Small intestine (tissue), 16 donors: ENCODE measurements at places on chromosomes 12 and 14.

- DNase-seq = no peak
Observed at GRCh38 chr14:99576761-99577705, 27.0 kb downstream of the CCDC85C start.

GRCh38 chr14:63076488-63076887 is 31.2 kb upstream of the KCNH5 start:
- no peak for DNase-seq

- no peak for DNase-seq
Observed at GRCh38 chr14:94328196-94328595, 5.1 kb upstream of the SERPINA6 start.

GRCh38 chr14:72741826-72742117 is 152.1 kb downstream of the DPF3 start:
- DNase-seq = no peak

DNA sequence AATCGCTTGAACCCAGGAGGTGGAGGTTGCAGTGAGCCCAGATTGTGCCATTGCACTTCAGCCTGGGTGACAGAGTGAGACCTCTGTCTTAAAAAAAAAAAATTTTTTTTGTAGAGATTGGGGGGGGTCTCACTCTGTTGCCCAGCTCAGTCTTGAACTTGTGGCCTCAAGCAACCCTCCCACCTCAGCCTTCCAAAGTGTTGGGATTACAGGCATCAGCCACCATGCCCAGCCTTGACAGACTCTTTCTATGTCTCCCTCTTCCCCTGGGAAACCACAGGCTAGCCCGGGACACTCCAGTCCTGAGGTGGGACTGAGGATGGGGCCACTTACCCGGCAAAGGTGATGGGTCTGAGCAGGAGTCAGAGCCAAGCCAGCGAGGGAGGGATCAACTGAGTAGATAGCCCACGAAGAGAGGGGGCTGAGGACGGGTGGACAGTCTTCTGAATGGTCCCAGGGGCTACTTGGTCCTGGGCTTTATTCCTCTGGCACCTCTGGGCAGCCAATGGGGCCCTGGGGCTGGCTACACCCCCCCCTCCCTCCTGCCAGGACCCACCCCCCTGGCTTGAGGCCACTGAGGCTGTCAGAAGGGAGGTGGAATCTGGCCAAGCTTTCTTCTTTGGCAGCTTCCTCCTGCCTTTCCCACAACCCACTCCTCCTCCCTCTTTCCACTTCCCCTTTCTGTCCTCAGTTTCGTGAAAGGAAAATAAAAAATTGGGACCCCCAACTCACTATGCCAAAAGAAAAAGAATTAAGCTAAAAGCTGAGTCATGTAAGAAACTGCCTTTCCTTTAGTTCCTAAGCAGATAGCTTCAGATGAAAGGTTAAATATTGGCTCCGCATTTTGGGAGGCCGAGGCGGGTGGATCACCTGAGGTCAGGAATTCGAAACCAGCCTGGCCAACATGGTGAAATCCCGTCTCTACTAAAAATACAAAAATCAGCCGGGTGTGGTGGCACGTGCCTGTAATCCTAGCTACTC is at the start of gene SDS:
TSS of gene SDS (minus strand) at position 453 of the 981 bp plus-strand sequence. CDS start 4,179 bp downstream, outside the sequence.
- peak; percentile 13 for DNase-seq

DNA sequence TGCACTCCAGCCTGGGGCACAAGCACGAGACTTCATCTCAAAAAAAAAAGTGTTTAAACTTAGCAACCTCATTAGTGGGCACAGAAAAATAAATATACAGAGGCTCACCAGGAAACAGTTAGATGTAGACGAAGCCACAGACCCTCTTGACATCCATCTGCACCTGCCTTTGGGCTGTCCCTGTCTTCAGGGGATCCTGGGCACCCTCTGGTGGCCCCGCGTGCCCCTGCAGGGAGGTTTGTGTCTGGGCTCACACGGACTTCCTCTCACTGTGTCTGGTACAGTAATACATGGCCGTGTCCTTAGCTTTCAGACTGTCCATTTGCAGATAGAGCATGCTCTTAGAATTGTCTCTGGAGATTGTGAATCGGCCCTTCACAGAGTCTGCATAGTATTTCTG is 916.5 kb downstream of the TMEM121 start:
- DNase-seq = no peak

DNA sequence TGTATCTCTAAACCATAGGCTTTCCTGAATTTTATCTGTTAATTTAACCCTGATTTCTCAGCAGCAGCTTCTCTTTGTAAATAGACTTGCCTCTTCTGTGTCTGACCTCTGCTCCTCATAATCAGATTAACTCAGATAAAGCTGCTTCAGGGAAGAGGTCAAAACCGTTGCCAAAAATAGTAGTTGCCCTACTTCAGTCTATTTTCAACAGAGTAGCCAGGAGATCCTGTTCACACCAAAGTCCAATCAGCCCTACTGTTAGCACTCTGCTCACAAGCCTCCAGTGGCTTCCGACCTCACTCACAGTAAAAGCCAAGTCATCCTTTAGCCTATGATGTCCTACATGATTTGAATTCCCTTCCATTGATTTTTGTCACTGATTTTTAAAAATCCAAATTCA is 258.4 kb downstream of the PPFIA2 start:
- DNase-seq = no peak

DNA sequence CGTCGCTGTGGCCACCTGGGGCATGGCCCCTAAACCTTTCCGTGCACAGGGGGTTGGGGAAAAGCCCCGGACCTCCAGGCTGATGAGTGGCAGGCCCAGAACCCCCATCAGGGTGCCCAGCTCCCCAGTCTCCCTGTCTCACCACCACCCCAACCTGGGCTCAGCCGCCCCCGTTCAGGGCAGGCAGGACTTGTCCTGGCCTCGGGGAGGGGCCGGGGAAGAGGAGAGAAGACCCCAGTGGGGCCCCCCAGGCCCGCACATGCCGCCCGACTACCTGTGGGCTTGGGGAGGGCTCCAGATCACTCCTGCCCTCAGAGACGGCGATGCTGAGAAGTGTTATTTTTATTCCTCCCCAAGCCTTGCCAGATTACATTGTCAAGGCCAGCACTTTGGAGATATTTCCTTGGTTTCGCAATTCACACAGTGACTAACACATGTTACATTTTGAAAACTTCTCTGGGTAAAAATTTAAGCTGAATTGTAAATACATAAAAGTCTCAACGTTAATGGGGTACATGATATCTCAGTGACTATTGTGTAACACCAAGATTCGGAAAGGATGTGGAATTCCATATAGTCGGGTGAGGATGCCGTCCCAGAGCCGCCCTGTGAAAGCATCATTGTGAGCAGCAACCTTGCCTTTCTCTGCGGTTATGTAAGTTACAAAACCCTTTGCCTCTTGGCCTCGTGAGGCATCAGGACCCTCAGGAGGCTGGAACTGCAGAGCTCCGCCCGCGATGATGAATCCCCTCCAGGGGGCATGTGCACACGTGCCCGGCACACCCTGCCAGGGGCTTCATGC is 85.6 kb upstream of the DIO3 start:
- DNase-seq = peak; percentile 9

- no peak for DNase-seq
Observed at GRCh38 chr12:123113026-123113425, 37.9 kb downstream of the PITPNM2 start.

- peak; percentile 21 for DNase-seq
Observed at GRCh38 chr14:104221636-104222369, 83.4 kb downstream of the KIF26A start.

DNA sequence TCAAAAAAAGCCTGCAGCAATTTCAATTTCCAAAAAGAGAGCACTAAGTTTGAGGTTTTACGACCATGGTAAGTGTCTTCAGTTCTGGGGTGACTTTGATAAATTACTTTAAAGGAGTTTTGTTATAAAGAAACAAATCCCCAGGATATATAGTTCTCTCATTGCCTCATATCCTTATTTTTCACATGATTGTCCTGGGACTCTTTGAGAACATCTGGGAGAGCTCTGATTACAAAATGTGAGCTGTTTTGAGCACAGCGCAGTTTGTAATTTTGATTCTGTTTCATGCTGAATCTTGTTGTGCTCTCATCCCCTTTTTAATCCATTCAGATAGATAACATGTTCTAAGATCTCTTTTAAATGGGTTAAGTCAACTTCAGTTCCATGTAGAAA is 67.7 kb upstream of the DCN start:
- DNase-seq = no peak

DNA sequence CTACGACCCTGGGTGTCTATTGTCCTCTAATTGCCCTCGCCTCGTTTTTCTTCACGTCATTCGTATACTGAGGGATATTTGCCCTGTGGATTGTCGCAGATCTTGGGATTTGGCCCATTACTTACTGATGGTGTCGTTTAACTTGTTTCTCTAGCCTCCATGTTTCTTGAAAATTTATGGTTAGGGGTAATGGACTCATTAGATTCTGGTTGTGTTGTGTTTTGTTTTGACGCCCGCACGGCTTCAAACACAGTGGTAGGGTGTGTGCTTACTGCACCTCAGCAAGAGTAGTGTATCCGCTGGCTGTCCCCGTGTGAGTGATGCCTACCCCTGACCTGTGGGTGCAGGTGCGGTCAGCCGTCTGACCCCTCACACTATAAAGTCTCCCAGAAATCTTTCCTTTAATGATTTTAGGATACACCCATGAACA is 874 bp upstream of the RNU6-8 start:
- DNase-seq = peak; percentile 39

DNA sequence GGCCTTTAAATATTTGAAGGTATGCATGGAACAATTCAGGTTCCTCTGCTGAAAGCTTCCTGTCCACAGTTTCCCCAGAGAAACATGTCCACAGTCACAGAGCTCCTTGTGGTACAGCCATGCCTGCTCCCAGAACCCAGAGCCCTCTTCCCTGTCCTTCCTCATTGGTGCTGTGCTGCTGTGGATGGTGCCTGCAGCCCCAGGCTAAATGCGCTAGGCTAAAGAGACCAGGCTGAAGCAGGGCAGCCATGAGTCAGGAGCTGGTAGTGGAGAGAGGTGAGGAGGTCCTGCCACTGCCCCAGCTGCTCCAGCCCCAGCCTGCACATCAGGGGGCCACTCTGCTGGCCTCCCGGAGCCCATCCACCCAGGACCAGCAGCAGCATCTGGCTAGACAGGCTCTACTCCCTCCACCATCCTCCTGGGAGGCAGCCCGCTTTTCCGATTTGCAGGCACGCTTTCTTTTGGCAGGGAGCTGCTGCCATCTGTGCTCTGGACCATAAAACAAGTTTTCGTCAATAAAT is 65.4 kb upstream of the DDX11 start:
- no peak for DNase-seq

DNA sequence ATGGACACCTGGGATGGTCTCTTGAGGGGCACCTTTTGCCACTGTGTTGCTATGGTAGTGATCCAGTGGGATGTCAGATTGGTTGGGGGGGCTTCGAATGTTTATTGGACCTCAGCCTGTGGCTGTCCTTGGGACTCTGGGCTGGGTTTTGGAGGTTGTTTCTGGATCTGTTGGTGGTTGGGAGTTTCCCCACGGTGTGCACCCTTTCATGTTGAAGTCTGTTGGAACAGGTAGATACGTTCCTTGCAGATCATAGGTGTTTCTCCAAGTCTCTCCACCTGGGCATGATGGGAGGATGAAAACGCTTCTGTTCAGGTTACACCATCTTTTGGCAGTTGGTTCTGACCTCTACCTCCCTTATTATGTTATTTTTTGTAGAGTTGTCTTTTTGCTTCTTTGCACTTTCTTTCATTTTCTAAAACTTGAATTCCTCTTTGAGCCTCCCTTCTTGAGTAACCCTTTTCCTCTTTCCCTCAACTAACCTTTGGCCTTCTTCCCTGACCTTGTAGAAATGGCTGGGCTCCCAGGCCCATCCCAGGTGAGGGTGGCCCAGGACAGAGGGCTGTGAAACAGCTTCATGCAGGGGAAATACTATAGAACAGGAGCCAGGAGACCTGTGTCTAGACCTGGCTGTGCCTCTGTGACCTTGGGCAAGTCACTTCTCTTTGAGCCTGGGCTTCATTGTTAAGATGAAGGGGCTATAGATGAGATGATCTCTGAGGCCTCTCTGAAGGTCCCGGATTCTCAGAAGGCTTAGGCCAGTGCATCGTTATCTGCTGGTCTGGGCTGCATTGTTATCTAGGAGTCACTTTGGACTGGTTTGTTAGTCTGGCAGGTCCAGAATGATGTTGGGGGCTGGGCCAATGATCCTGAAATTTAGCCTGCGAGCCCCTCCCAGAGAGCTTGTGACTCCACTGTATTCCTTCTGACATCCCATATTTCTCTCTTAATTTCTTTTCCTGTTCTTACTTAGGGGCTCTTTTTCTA is 2.0 kb downstream of the ATN1 start:
- peak; percentile 47 for DNase-seq

DNA sequence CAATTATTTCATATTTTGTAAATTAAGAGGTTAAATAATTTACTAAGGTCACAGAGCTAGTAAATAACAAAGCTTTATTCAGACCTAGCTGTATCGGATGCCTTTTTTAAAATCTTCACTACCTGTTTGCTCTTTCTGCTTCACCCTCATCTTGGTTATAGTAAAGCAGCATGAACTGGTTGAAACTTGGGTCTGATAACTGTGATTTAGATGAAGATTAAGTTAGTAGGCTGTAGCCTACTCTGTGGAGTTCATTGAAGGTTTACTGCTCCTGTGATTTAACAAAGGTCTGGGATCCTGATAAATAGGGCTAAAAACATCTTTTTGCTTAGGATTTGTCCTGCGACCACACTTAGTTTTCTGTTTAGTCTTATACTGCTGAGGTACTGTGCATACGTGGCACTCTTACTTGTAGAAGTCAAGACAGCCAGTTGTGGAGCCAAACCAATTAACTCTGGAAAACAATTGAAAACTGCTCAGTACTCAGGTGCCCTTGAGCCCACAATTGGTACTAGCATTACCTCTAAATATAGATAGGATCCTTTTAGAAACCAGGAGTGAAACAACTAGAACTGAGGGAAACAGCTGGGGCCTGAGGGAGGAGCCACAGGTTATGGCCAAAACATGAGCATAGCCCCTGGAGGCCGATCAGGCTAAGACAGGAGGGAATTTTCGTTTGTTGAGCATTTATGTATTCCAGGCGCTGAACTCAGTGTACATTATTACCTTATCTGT is 2.3 kb downstream of the SPATS2 start:
- peak; percentile 35 for DNase-seq

- peak; percentile 33 for DNase-seq
Observed at GRCh38 chr12:42213954-42214426, 24.1 kb downstream of the YAF2 start.

DNA sequence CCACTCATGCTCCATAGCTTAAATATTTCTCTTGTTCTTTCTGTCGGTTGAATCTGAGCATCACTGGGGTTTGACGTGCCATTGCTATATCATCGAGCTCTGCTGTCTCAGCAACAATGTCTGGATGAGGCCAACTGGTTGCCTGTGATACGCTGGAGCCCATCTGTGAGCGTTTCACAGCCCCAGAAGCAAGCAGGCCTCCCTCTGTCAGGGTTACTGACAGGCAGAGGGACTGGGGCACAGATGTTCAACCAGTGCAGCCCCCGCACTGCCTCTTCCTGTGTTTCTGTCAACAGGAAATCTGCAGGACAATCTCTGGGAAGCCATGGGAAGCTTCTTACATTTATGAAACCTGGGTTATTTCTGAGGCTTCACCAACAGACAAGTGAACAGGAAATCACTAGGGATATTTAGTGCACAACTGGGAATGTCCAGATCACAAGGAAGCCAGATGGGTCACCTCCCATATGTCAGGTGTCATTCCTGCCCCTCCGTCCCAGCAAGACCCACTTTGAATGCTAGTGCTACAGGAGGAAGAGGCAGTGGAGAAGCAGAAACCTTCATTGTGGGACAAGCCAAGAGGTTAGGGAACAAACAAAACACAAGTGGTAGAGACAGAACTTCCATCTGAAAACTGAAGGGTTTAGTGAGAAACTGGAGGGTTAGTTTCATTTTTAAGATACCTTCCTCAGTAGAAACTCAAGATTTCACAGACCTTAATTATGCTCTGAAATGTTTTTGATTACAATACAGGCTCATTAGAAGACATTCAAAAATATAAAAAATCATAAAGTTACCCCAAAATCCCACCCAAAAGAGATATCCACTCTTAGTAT is 24.1 kb downstream of the DMAC2L start:
- no peak for DNase-seq

- DNase-seq = no peak
Observed at GRCh38 chr12:68622250-68622649, 11.6 kb downstream of the RAP1B start.
